ENCODE measurements at places on chromosomes 7 and 10.

- DNase-seq: no peak
These were observed 98.6 kb downstream of the ELMO1 start for GRCh38 chr7:37349979-37350590.

DNA sequence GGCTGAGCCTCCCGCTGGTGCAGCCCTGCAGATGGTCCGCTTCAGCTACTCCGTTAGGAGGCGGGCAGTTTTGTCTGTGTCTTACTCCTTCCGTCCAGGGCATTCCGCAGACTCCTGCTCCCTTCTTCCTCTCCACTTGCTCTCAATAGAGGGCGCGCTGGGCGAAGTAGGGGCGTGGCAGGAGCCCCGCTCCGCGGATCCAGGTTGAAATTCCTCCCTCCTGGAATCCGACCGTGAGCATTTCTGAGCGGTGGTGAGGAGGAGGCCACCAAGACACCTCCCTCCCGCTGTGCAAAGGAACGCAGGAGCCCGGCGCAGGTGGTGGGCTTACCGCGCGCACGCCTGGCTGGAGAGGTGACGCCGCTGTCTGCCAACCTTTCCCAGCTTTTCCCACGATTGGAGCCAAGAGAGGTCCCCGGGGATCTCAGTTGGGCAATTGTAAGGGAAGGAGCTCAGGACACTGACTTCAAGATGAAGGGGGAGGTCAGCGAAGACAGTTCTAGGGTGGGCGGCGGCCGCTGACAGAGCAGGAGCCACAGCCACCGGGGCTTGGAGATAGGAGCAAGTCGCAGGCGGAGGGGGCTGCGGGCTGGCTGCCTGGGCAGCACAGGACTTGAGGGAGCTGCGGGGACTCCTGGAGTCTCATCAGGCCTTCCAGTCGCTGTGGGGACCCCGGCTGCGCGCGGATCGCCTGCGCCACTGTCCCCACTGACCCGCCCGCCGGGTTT lies 1011.3 kb downstream of the XPNPEP1 start:
- peak; percentile 23 for DNase-seq

DNA sequence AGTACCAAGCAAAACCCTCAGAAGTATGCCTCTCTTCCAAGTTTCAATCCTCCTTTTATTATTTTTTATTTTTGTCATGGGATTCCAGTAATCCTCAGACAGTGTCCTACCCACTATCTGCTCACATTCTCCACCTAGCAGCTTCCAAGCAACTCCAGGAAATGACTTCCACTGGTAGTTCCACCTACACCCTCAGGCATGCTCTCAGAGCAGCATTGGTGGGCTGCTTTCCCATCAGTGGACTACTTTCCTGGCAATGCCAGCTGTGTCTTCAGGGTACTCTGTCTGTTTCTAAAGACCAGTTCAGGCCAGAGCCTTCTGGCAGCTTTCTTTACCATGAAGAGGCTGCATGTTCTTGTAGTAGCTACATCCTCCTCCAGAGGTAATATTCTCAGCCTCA lies 244.0 kb downstream of the HGF start:
- DNase-seq: no peak

DNA sequence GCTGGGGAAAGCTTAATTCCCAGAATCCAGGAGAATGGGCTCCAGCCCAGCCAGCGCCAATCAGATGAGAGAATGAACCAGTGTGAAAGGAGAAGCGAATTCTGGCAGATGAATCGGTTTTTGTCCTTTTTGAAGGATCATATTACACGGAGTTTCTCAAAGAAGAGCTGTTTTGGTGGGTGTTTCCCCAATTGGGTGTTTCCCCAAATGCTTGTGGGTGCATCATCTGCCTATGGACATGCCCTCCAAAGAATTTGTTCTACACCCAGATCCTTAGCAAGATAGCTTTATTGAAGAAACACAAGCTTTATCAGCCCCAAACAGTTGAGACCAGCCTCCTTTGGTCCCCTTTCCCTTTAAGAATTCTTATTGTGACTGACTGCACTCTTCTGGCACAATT lies 186.5 kb upstream of the GPR26 start:
- DNase-seq: no peak

DNA sequence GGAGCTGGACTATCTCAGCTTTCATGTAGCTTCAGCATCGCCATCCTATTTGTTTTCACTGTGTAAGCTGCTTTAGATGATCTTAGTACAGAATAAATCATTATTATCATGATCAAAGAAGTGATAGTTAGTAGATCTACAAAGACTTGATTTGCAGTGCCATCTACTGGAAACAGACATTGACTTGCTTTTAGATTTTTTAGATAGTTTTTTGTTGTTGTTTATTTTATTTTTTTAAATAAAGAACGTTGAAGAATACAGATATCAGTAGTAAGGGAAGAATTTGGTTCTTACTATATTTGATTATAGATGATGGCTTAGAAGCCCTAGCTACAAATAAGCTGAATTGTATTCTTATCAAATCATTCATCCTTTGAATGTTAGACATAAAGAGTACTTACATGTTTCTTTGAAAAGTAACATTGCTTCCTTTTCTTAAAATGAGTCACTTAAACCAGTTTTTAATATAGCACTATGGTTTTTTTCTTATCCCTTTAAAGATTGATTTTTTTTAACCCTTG lies 6.3 kb upstream of the SFMBT2 start:
- no peak for DNase-seq

- no peak for DNase-seq
These were observed 81.0 kb downstream of the SIRT1 start for GRCh38 chr10:67965456-67965855.

GRCh38 chr10:131088619-131089018 lies 222.9 kb downstream of the TCERG1L start:
- DNase-seq: no peak

GRCh38 chr10:116538456-116538855 lies 7.3 kb upstream of the PNLIP start:
- no peak for DNase-seq

GRCh38 chr7:418636-419280 lies 100.9 kb downstream of the PDGFA start:
- DNase-seq: no peak

DNA sequence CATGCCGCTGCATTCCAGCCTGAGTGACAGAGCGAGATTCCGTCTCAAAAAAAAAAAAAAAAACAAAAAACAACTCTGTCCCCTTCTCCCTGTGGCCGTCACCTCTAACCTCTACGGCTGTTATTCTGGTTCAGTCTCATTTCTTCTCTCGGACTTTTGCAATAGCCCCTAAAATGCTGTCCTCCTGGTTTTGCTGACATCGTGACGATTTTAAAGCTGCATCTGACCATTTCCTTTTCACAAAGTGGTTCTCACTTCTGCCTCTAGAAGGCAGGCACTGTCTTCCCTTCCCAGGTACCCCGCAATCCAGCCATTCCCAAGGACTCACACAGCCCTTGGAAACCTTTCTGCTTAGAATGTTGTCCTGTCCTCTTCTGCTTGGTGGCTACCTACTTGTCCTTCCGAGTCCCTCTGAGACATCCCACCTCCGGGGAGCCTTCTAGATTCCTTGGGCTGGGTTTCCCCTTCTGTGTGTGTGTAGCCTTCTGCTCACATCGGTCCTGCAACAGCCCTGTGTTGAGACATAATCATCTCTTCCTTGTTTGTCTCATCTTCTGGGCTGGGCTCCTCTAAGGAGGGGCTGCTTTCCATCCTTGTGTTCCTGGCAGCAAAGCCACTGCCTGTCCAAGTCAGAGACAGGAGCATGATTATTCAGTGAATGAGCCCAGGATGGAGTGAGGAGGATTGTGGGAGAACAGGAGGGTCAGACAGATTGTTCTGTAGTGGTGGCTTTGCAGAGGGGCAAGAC lies 83.1 kb downstream of the GRK5 start:
- no peak for DNase-seq

DNA sequence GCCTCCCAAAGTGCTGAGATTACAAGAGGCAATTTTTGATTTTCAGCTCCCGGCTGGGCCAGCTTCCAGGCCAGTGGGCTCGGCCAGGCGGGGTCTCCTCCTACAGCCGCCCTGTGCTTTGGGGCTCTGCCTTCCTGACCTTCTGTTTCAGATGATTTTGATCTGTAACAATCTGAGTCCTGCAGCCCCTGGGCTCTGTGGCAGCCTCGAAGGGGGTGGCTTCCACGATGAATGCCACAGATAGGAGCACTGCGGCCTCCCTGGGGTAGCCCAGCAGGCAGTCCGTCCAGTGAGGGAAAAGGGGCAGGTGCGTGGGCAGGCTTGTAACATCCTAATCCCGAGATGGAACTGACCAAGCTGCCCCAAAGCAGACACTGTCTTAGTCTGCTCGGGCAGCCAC lies 177.5 kb downstream of the DNAJB6 start:
- DNase-seq: no peak

DNA sequence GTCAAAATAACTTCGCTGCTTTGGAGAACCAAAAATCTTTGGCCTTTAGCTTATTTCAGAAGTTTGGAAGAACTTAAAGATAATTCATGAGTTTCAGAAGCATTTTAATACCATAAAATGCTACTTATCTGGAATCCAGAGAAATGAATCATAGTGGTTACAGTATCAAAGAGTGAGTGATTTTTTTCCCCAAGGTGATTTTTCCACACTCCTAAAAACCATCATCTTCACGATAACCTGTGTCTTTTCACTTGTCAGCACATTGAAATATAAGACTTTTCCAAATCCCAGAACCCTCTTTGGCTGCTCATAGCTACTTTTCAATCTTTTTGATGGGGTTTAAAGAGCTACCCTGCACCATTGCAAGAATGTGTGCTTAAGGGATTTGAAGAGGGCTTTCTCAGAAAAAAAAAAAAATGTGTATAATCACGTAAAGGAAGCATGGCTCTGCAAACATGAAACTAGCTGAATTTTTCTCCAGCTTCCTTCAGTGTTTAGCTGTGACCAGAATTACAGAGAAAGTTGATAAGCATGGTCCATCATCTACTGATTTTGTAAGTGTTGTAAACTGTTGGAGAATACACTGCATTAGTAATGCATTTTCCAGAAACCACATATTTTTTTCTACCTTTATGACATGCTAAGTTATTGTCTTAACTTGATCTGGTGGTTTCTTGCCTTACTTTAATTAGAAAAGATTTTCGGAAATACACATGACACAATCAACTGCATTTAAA lies 134.9 kb downstream of the BICC1 start:
- DNase-seq: no peak

GRCh38 chr10:107614939-107615685 lies 450.6 kb upstream of the SORCS1 start:
- no peak for DNase-seq

DNA sequence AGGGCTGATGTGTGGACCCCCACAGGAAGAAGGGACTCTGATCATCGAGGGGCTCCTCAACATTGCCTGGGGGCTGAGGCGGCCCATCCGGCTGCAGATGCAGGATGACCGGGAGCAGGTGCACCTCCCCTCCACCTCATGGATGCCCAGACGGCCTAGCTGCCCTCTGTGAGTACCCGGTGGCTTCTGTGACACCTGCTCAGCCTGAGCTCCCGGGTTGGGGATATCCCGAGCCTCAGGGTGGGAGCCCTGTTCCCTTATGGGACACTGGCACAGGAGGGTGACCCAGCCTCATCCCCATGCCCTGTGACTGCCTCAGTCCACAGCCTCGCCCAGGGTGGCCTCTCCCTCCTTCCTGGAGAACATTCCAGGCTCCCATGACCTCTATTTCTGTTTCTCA lies 3.9 kb upstream of the DEPP1 start:
- DNase-seq: no peak

- no peak for DNase-seq
These were observed 101.2 kb upstream of the ZNF746 start for GRCh38 chr7:149598721-149599308.
